ENCODE measurements at places on chromosomes 3 and 15. TPM values are rescaled to one million over a fixed set of nuclear protein-coding genes. Genes with fewer than 3 reads are reported as not detected.

Gene LZTFL1
- total RNA-seq = 17.5 TPM

Gene HRH1
- 27.7 TPM for total RNA-seq

Gene OR5K2
- total RNA-seq = not detected

Gene AADACL2
- 8.1 TPM for total RNA-seq

Gene CCDC39
- total RNA-seq = not detected

Gene PLS1
- total RNA-seq = 3.2 TPM

Gene CKMT1A
- total RNA-seq = 2.1 TPM

Gene P2RY12
- 8.3 TPM for total RNA-seq

Gene SCN5A
- total RNA-seq = 0.79 TPM

Gene SEMA7A
- total RNA-seq = 7.6 TPM

Gene LRRC2
- 2.3 TPM for total RNA-seq

Gene PPP1R14D
- total RNA-seq = not detected

Gene CYP19A1
- 1.5 TPM for total RNA-seq

Gene RETNLB
- total RNA-seq = not detected

Gene CFAP161
- total RNA-seq = not detected

Gene RLBP1
- total RNA-seq = not detected

Gene PLXNB1
- 91.3 TPM for total RNA-seq

Gene B3GNT5
- 8.9 TPM for total RNA-seq

Gene SNURF
- 1.2 TPM for total RNA-seq

Gene CAV3
- not detected for total RNA-seq

Gene AMIGO3
- total RNA-seq = 1.9 TPM

Gene CPOX
- 11.0 TPM for total RNA-seq

Gene ABTB1
- total RNA-seq = 19.5 TPM

Gene FRMD4B
- total RNA-seq = 61.3 TPM

Gene TRANK1
- 17.3 TPM for total RNA-seq

Gene FAH
- total RNA-seq = 52.7 TPM

Gene TMCO5A
- not detected for total RNA-seq

Gene AGTR1
- 163 TPM for total RNA-seq

Gene SMCO1
- total RNA-seq = not detected

Gene ABHD17C
- 4.3 TPM for total RNA-seq

Gene NIT2
- total RNA-seq = 42.6 TPM

Data from omental fat pad (tissue), 4 donors.